ENCODE measurements at places on chromosomes 7 and 10.
A peak's percentile ranks its signal among the peaks of the same experiment; 100 is the strongest.

DNA sequence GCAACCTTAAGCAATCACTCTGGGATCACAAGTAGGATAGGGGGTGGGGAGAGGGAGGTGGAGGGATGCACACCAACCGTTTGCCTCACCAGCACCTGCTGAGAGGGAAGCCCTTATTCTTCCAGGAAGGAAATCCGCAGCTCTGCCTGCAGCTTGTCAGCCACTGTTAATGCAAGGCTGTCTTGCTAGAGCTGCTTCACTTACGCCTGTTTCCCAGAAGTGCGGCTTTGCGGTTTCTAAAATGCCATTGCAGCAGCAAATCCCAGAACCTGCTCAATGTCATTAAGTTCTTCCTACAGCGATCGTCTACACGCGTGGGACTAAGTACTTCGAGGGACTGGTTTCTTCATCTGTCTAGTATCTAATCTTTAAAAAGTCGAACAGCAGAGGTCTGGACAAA, 191.1 kb downstream of the ZMYND11 start:
- DNase-seq, result no peak

GRCh38 chr7:41738806-41739205, 35.9 kb upstream of the INHBA start:
- no peak for DNase-seq

GRCh38 chr7:95776561-95777185, 4.3 kb downstream of the DYNC1I1 start:
- no peak for DNase-seq

- peak; percentile 2 for DNase-seq
These were observed 38.6 kb downstream of the CDC14C start for GRCh38 chr7:48962821-48963505.

GRCh38 chr7:90894122-90894521, 298.0 kb downstream of the CDK14 start:
- no peak for DNase-seq

GRCh38 chr7:87482115-87482514, 6.6 kb upstream of the ABCB4 start:
- no peak for DNase-seq

DNA sequence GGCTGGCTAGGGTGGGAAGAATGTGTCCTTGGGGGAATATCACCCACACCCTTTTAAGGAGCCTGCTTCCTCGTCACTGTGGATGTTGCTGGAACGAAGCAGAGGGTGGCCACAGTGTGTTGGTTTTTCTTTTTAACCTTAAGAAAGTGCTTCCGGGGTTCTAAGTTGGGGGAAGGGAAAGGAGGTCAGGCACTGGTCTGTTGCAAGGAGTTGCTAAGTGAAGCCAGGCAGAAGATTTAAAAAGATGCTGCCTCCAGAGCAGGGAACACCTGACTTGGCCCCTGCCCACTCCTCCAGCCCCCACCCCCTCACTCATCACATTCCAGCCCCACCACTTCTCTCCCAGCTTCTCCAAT, 213.1 kb downstream of the EMX2 start:
- DNase-seq, result no peak

DNA sequence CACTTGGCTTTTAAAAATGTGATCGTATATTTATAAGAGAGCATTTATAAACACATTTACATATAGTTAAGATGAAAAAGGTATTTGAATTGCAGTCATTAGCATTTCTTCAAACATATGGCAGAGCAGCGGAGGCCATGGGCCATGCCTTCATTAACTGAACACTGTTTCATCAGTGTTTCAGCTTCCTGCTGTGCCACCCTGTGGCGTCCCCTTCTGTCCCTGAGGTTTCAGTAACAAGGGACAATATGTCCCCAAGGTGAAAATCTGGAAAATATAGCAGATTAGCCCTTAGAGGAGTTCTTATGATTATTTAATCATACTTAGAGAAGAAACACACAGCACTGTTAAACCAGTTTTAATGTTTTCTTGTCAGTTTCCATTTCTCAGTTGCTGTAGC, 577.8 kb downstream of the ETV1 start:
- peak; percentile 18 for DNase-seq

GRCh38 chr7:31493714-31494181, 20.1 kb upstream of the ITPRID1 start:
- DNase-seq, result no peak

GRCh38 chr7:139958599-139959284, 104.0 kb downstream of the PARP12 start:
- peak; percentile 58 for DNase-seq

- no peak for DNase-seq
These were observed 29.8 kb upstream of the SP8 start for GRCh38 chr7:20816372-20816959.

- DNase-seq, result no peak
These were observed 11.4 kb downstream of the CDK6 start for GRCh38 chr7:92824901-92825480.

DNA sequence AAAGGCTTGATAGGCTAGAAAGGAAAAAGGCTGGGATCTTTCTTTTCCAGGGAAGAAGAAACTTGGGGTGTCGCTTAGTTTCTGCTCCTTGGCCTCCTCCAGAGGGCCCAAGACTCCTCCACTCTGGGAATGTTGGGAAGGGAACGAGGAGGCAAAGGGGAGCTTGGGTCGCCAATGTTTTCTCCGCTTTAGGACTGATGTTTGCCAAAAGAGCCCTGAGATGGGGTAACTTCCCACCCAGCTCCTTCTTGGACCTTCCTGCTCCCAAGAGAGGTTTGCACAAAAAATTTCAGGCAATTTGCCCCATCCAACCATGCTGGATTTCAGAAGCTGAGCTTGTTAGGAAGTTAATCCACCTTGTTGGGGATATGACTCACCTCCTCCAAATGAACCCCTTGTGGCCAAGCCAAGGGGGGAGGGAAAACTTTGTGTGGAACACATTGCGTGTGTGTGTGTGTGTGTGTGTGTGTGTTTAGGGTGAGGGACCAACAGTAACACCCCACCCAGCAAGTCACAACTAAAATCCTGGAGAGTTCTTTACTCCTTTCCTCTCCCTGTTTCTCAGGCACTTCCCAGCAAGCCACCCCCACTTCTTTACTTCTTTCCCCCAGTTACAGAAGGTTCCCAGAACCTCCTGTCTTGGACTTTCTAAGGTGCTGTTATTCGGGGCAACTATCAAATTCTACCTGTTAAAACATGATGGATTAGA, 8.7 kb upstream of the HOXA2 start:
- peak; percentile 35 for DNase-seq

DNA sequence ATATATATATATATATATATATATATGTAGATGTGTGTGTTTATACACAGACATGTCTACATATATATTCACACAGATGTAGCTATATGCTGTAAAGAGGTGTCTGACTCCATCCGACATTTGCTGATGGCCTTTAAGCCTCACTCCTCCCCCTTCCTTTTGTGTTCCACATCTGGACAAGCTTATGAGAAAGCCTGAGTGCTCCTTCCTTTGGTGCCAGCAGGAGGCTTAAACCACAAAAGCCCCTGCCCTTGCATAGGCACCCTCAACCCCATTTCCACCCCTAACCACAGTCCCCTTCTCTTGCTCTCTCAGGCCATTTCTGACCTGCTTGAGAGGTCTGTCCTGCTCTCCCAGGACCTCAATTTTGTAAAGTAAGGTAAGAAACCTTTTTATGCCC, 98.7 kb downstream of the SVOPL start:
- DNase-seq, result no peak

DNA sequence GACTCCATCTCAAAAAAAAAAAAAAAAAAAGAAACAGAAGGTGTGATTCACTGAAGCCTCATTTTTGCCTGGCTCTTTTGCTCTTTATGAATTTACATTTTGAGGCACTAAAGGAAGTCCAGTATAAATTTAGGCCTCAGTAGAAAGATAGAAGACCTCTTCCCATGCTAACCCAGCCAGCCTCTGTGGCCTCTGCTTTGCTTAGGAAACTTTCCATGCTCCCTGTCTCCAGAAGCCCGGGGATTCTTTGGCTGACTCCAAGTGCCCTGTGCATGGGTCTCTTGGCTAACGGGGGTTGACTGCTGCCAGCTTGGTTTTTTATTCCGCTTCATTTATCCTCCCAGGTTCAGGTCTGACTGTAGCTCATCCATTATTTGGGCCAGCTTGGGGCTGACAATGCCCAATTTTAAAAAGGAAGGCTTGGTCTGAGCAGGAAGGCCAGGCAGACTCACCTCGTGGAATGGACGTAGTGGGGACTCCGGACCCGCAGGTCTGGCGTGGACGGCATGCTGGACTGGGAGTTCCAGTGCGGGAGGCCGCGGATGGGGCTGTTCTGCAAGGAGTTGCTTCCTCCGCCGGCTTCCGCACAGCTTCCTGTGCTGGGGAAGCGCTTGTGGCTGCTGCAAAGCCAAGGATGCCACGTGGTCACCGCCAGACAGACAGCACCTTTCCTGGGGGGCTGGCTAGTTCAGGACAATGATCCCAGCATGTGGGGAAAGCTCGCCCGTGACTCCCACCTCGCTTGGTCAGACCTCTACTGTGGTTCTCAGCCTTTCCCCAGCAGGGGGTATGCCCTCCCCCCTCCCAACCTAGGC, 72.3 kb downstream of the PRPF18 start:
- DNase-seq, result peak; percentile 55

- DNase-seq, result no peak
These were observed 11.9 kb upstream of the WDFY4 start for GRCh38 chr10:48672596-48673265.

GRCh38 chr10:74936577-74937265, 110.3 kb downstream of the KAT6B start:
- peak; percentile 59 for DNase-seq

DNA sequence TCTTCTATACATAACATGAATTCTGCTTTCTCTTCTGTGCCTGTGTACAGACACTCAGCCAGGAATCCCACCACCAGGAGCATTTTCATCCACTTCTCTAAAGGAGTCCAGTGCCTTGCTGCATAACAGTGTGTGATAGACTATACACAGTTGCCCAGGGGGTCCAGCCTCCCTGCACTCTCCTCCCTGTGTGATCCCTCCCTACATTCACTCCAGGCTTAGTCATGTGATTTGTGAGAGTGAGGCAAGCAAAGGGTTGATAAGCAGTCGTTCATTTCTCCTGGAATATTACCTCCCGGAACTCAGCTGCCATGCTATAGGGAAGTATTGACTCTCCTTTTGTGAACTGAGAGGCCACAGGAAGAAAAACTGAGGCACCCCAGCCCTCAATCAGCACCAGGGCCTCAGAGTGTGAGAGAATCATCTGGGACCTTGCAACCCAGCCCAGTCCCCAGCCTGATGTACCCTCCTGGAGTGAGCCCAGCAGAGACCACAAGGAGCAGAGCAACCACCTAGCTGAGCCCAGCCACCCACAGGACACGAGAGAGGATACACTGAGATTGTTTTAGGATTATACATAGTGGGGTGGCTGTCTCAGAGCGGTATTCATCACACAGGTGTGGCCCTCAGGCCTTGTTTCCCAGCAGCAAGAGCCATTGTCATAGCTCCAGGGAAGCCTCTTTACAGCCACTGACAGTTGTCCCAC, 45.0 kb upstream of the EEPD1 start:
- no peak for DNase-seq

- DNase-seq, result peak; percentile 60
These were observed 47.9 kb downstream of the MKI67 start for GRCh38 chr10:128078136-128078969.

DNA sequence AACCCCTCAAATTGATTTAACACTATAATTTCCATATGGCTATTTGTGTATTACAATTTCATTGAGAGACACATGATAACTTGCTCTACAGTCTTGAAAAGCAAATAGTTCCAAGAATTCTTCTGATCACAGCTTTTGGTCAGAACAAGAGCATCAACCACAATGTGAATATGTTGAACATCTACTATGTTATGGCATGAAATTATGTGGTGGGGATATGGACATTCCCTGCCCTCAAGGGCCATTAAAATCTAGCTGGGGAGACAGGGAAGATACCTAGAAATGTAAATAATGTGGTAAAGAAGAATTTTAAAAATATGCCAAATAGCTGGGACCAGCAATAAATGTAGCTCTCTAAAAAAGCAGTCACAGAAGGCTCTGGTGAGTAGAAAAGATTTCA, 262.2 kb downstream of the FZD1 start:
- no peak for DNase-seq

DNA sequence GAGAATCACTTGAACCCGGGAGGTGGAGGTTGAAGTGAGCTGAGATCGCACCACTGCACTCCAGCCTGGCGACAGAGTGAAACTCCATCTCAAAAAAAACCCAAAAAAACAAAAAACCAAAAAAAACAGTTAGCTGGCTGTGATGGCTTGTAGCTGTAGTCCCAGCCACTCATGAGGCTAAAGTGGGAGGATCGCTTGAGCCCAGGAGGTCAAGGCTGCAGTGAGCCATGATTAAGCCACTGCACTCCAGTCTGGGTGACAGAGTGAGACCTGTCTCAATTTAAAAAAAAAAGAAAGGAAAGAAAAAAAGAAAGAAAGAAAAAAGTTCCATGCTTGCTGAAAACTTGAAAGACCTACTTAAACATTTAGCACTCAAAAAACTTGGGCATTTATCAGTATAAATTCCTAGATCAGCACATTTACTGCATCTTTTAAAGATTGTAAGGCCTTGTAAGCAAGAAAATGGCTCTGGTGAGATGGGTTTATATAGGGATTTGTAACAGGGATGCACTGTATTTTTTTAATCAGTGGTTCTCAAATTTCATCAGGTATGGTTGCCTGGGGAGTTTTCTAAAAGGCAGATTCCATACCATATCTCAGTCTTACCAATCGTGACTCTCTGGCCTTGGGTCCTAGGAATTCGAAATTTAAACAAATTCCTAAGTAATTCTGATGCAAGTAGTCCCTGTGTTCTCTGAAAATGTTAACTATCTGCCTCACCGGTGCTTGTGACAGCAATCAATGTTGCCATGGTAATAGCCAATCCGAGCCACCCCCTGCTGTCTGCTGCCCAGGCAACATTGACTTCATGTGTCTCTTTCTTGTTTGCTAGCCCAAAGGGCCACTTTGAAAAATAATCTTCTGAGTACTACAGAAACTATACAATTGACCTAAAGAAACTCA, 11.5 kb upstream of the NT5C2 start:
- DNase-seq, result peak; percentile 68

DNA sequence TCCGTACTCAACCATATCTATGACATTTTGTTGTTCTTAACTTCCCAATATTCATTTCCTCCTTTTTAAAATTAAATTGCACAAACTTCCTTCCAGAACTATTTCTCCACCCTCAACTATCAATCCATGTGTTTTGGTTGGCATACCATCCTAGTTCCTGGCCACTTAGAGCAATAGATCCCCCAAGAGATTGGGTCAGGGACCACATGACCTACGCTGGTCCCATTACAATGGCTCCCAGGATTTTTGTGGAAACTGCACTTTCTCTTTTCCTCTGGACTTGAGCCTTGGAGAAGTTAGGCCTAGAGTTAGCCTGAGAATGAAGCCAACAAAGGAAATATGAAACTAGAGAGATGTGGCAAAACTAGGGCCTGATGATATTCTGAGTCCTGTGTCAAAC, 55.7 kb upstream of the CASD1 start:
- no peak for DNase-seq

- peak; percentile 44 for DNase-seq
These were observed 78.8 kb downstream of the DNMBP start for GRCh38 chr10:99930731-99931550.

- DNase-seq, result no peak
These were observed 729.4 kb upstream of the C7orf33 start for GRCh38 chr7:147861058-147861716.

DNA sequence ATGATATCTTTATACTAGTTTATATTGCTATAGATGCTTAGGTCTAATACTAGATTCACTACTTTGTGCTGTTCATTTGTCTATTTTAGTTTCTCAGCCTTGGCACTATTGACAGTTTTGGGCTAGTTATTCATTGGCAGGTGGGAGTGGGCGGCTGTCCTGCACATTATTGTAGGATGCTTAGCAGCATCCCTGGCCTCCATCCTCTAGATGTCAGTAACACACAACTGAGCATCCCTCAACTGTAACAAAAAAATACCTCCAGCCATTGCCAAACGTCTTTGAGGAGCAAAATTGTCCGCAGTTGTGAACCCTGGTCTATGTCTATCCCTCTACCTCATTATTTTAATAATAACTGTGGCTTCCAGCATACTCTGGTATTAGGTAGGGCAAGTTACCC, 34.4 kb upstream of the PNLIP start:
- DNase-seq, result no peak
